ENCODE measurements at places on chromosomes 1 and 21.

DNA sequence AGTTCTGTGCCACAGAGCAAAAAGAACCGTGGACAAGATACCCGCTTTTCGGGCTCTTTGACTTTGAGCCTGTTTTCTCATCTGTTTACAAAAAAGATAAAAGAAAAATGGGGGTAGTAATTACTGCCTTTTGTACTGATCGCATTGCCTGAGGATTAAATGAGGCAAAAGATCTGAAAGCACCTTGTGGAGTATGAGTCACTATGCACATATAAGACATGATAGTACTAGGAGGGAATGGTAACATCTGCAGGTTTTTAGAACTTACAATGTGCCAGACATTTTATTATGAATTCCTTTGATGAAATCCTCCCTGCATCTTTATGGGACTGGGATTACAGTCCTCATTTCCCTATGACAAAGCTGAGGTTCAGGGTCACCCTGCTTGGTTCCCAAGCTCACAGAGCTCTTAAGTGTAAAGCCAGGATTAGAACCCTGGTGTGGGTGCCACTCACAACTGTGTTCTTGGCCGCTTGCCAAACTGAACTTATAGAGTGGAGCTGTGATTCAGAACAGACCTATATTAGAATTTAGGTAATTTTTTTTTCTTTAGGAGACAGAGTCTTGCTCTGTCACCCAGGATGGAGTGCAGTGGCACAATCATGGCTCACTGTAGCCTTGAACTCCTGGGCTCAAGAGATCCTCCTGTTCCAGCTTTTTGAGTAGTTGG, 1.8 kb downstream of the DISC1 start:
- DNase-seq, result peak; percentile 25

DNA sequence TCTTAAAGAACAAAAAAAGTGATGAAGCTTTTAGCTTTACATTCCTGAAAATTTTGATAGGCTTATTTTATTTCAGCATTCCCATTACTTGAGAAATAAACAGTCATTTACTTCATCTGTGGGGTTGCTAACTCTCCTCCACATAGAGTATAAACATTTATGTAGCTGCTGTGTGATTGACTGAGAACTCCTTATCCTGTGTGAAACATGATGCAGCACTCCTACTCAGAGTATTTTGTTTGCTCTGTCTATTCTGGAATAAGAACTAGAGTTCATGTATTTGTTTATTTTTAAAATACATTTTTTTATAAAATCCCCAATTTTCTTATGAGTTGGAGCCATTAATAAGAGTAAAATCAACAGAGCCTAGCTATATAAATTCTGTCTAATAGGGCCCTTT, 318.7 kb upstream of the SPAG17 start:
- no peak for DNase-seq

DNA sequence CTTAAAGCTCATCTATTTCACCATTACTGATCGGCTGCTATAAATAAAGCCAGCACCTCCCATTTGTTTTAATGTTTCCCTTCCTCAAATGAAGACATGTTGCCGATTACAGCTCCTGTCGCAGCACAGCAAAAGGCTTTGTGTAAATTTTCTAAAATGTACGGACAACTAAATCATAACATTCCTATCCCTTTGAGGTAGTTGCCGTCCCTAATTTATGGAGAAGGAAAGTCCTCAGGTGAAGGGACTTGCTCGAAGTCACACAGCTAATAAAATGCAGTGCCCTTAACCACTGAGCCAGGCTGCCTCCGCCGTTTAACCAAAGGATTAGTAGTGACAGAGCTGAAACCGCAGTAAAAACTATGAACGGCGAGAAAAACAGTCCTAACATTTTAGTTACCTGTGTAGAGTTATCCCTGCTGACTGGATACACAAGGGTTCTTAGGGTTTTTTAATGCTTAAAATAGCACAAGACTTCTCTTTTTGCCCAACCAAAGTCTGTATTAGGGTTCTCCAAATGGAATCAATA, 871 bp downstream of the PINK1 start:
- no peak for DNase-seq

GRCh38 chr1:168136709-168137514, at the start of gene GPR161:
Gene GPR161, minus strand, starts transcription at chr1:168136930. Its CDS starts 32,080 bp downstream, at chr1:168104850.
- DNase-seq, result no peak

DNA sequence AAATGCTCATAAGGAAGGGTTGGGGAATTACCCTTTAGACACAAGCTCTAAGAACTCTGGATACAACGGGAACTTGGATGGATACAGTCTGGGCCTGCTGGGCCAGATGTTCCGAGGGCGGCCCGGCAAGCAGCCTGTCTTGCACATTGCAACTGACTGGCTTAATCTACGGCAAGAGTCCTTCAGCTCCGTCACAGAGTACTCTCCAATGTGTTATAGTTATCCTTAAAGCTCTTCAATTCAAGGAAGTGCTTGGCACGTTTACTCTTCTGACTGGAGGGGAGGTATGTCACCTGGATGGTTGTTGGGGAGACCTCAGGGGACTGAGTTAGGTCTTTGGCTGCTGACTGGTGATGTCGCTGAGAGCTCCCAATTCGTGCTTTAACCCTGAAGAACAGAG, 1.1 kb upstream of the CFAP141 start:
- DNase-seq, result no peak

DNA sequence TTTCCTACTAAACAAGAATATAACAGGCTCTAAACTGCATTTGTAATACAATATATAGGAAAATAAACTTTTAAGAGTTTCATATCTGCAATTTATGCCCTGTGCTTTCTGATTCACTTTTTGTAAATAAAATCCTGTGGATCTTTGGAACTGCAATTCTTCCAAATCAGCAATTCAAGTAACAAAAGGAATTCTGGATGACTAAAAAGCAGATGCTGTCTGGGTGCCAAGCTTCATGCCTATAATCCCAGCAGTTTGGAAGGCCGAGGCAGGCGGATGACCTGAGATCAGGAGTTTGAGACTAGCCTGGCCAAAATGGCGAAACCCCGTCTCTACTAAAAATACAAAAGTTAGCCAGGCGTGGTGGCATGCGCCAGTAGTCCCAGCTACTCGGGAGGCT, 6.3 kb downstream of the NME7 start:
- DNase-seq, result no peak

GRCh38 chr1:109768820-109769219, 5.1 kb upstream of the EPS8L3 start:
- no peak for DNase-seq

Data from stimulated activated naive CD4-positive, alpha-beta T cell (primary cell).